ENCODE measurements at places on chromosomes 4 and X. TPM values are rescaled to one million over a fixed set of nuclear protein-coding genes. Genes with fewer than 3 reads are reported as not detected.

The XK gene
- 0.62 TPM for polyA plus RNA-seq

The MAGEC1 gene
- polyA plus RNA-seq = not detected

The PTCHD1 gene
- not detected for polyA plus RNA-seq

The TRIM60 gene
- not detected for polyA plus RNA-seq

The PPEF2 gene
- not detected for polyA plus RNA-seq

The PIN4 gene
- 10.6 TPM for polyA plus RNA-seq

The SULT1E1 gene
- not detected for polyA plus RNA-seq

The PDGFRA gene
- polyA plus RNA-seq = 51.3 TPM

The SPATA4 gene
- 0.09 TPM for polyA plus RNA-seq

The TCEAL8 gene
- polyA plus RNA-seq = 111 TPM

The GLA gene
- polyA plus RNA-seq = 15.0 TPM

The HS6ST2 gene
- not detected for polyA plus RNA-seq

The HS3ST1 gene
- polyA plus RNA-seq = 1.5 TPM

The F8A3 gene
- polyA plus RNA-seq = not detected

The HTRA3 gene
- polyA plus RNA-seq = 41.8 TPM

The PDLIM3 gene
- 16.1 TPM for polyA plus RNA-seq
